ENCODE measurements at places on chromosomes 7 and 10. TPM values are rescaled to one million over a fixed set of nuclear protein-coding genes. Genes with fewer than 3 reads are reported as not detected.

GRCh38 chr7:50851451-50851850 is 68.8 kb upstream of the GRB10 start:
- DNase-seq: no peak

DNA sequence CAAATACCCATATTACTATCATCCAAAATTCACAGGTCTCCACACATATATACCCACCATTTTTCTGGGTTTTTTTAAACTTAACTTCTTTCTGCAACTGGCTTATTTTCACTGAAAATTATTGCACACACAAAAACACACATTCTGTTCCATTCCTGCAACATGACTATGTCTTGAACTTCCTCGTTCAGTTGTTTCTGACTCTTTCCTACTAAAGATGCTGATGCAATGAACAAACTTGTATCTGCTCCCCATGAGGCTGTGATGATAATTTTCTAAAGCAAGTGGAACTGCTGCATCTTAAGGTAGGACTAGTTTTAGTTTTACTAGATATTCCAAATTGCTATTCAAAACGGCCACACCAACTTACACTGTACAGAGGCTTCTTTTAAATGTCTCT is 77.7 kb downstream of the OSBPL3 start:
- no peak for DNase-seq

- no peak for DNase-seq
Observed at GRCh38 chr10:88157981-88158465, 294.6 kb downstream of the PTEN start.

GRCh38 chr10:26951650-26952049 is 90.9 kb upstream of the ABI1 start:
- no peak for DNase-seq

CDHR3 gene
- total RNA-seq: 5.6 TPM

AGAP5 gene
- total RNA-seq: 10.3 TPM

- no peak for DNase-seq
Observed at GRCh38 chr7:89477991-89478390, 676.3 kb upstream of the STEAP1 start.

DNA sequence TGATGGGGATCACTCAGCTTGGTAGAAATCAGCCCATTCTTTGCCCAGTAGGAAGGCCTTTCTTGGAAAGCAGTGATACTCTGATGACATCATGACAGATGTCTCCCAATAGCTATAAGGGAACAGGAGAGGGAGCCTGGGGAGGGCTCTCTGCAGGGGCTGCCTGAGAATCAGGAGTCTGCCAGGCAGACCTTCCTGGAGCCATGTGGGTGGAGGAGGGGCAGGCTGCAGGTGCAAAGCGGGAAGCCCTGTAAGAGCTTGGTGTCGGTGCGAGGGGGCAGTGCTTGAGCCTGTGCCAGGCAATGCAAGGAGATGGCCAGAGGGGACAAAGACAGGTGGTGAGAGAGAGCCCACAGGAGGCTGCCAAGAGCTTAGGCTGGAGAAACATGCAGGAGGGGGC is 5.0 kb upstream of the TNS3 start:
- DNase-seq: no peak

TSPAN15 gene
- 19.7 TPM for total RNA-seq

DNA sequence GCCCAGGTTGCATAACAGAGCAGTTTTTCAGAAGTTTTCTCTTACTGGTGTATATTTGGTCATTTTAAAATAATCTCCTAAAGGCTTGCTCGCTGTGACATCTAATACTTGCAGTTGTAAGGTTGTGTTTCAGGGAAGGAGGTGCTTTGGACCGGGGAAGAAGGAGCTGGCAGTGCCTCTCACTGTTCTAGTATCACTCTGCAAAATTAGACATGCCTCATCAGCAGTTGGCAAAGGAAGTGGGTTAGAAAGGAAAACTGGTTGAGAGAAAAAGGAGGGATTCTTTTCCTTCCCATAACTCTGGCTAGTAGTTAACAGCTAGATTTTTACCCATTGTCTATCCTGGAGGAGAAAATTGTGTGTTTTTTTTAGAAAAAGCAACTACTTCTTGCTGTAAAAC is 34.8 kb downstream of the CUL1 start:
- no peak for DNase-seq

UPK3B gene
- 11.2 TPM for total RNA-seq

DNA sequence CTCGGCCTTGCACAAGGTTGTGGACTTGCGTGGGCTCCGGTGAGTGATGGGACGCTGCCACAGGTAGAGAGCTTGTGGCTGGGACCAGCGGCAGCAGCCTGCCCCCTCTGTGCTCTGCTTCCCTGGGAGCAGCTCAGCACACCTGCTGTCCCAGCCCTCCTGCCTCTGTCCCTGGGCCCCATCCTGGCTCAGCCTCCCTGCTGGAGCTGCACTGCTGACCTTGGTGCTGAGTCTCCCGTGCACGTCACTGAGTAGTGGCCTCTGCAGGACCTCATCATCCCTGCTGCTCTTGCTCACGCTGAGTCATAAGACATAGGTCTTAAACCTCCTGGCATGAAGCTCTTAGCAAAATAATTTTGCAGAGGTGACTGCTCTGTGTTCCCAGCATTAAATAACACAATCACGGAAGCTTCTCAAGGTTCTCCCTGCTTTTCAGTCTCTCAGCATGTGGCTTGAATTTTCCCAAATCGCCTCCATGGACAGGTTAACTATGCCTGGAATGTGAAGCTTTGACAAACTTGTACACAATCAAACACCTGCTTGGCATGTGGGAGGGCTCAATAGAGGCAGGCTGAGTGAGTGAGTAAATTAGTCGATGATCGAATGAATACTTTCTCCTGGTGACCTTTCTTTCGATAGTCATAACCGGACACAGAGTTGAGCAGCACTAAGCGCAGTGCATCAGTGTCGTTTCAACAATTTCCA is 63.8 kb upstream of the NPS start:
- no peak for DNase-seq

DNA sequence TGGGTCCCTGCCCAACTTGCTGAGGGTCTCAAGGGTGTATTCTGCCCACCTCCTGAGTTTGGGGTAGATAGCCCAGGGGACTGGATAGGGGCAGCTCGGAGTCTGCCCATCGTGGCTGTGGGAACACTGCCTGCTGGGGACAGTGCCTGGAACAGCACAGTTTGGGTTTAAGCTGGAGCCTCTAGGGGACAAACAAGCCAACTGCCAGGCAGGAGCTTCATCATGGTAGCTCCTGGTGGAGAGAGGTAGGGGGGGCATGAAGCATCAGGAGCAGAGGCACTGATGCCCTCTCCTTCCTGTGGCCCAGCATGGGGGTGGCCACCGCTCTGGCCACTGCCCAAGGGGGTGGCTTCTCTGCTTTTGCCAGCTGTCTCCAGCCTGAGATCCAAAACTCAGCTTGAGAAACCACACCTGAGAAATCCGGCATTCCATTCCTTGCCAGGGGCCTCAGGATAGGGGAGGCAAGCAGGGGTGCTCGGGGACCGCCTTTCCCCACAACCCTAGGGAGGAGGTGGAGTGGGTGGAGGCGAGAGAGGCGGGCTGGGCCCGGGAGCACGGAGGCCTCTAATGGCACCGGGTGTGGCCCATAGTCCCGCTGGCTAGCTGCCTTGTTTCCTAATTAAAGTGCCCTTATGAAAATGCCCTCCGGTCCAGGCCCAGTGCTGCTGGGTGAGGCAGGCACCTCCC is 47.6 kb downstream of the UNC5B start:
- DNase-seq: no peak

BRAF gene
- 29.6 TPM for total RNA-seq

DNA sequence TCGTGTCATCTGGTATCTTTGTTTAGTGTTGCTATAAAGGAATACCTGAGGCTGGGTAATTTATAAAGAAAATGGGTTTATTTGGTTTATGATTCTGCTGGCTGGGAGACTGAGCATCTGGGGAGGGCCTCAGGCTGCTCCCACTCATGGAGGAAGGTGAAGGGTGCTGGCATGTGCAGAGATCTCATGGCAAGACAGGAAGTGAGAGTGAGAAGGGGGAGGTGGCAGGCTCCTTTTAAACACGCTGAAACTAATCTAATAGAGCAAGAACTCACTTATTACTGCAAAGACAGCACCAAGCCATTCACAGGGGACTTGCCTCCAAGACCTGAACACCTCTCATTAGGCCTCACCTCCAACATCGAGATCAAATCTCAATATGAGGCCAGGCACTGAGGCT is 11.3 kb downstream of the OIT3 start:
- DNase-seq: no peak

GRCh38 chr10:112775381-112775780 is 174.7 kb upstream of the TCF7L2 start:
- no peak for DNase-seq

- DNase-seq: no peak
Observed at GRCh38 chr7:12157517-12157916, 53.6 kb upstream of the TMEM106B start.

- DNase-seq: no peak
Observed at GRCh38 chr10:48818861-48819520, 120.6 kb downstream of the LRRC18 start.

- DNase-seq: no peak
Observed at GRCh38 chr10:52706332-52707070, 66.1 kb downstream of the MBL2 start.

NPSR1 gene
- total RNA-seq: not detected

DNA sequence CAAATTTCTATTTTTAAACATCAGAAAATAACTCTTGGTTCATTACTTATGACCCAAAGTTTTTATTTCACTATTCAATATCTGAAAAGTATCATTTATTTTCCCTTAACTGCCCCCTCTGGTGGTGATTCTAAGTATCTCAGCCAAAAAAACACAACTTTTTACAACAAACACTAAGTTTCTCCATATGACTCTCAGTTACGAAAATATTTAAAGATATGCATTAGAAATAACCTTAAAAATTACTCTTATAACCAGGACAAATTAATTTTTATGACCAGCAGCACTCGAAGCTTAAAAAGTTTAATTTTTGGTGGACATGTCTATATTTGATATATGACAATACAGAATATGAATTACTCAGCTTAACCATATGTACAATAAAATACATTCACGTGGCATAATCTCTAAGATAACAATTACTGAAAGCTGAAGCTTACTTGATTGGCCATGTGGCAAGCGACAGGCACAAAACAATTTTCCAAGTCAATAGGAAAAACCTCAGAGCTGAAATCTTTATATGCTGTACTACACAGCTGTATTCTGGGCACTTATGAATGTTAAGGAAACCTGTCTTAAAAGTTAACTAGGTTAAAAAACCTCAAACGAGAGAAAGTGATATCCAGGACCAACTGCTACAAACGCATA is 2.3 kb downstream of the HNRNPA2B1 start:
- DNase-seq: no peak

DNA sequence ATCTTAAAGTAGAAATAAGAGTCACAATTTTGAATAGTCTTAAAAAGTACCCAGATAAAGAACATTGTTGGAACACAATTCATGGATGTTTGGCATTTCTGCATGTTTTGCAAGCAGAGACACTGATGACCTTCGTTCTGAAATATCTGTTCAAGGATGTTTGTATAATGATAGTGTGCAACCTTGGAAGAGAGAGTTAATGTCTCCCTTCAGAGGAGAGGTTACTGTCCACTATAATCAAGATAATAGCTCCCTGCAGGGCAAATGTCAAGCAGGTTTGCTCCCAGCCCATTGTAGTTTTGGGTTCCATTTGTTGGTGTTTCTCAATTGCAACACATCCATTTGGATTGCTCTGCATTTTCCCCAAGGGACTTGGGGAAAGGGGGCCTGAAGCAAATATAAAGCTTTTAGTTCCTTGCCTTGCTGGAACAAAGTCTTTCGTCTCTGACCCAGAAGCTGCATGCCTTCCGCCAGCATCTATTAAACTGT is 45.2 kb downstream of the COL1A2 start:
- DNase-seq: no peak

- DNase-seq: no peak
Observed at GRCh38 chr10:34475274-34475646, 339.8 kb downstream of the PARD3 start.

- no peak for DNase-seq
Observed at GRCh38 chr7:19249281-19249680, 104.1 kb upstream of the FERD3L start.

DNA sequence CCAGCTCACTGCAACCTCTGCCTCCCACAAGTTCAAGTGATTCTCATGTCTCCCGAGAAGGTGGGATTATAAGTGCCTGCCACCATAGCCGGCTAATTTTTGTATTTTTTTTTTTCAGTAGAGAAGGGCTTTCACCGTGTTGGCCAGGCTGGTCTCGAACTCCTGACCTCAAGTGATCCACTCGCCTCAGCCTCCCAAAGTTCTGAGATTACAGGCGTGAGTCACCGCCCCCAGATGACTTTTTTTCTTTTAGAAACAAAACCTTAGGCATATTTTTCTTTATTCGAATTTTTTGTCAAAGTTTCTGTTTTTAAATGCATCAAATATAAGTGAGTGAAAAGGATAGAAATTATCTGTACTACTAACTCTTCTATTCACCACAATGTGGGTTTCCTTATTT is 113.1 kb downstream of the LRRC4 start:
- DNase-seq: no peak

DNA sequence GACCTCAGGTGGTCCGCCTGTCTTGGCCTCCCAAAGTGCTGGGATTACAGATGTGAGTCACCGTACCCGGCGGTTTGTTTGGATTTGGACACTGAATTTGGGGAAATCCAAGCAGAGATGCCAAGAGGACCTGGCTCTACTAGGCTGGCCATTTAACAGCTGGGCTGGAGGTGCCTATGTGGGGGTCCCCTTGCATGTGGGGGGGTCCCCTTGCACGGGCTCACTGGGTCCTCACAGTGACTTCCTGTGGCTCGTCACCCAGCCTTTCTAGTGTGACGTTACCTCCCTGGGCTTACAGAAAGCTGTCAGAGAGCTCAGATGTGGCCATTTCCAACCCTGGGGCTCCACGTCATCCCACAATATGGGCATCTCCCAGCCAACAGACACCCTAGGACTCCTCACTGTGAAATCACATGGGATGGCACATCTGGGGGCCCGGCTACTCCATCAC is 49.3 kb upstream of the GNA12 start:
- no peak for DNase-seq

DNA sequence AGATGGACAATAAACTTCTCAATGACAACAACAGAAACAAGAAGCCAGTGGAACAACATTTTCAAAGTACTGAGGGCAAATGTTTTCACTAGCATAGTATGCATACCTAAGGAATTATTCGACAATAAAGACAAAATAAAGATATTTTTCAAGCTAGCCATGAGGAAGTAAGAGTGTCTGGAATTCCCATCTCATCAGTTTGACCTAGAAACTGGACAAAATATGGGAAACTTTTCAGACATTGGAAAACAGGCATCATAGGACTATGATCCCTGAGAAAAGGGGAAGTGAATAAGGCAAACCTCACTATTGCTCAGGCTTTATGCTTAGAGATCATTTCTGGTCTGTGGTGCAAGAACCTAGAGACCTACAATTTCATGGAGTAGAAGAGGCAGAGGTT is 86.3 kb downstream of the OAT start:
- DNase-seq: no peak

GCK gene
- 6.7 TPM for total RNA-seq

DNA sequence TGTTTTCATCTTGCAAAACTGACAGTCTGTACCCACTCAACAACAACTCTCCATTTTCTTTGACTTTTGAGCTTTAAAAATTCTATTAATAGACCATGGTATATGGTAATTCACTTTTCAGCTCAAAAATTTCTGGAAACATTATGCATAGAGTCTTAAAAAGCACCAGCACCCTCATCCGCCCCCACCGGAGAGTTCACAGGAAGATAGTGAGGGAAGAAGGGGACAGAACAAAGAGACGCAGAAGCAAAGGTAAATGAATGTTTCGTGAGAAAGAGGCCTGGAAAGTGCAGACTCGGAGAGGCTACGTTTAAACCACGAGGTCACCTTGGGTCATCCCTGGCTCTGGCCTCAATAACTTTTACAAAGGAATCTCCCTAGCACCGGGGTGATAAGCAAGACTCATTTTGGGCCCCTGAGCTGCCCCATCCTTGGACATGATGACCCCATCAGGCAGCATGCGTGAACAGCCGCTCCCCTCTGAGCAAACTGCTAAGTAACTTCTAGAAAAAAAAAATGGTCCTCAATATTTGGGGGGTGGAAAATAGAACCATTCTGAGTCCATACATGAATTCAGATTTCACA is 96.3 kb downstream of the CPXM2 start:
- DNase-seq: peak; percentile 27

Measured in type B pancreatic cell (in vitro differentiated cells).